Stimulated activated CD8-positive, alpha-beta memory T cell treated with anti-CD3 and anti-CD28 coated beads, Interleukin-4, amount 100 ng/mL, for 48 hours (primary cell): ENCODE measurements at places on chromosomes 4 and X.
A peak's percentile ranks its signal among the peaks of the same experiment; 100 is the strongest.

GRCh38 chrX:135974279-135974856, 580 bp upstream of the MMGT1 start:
- DNase-seq = peak; percentile 72

DNA sequence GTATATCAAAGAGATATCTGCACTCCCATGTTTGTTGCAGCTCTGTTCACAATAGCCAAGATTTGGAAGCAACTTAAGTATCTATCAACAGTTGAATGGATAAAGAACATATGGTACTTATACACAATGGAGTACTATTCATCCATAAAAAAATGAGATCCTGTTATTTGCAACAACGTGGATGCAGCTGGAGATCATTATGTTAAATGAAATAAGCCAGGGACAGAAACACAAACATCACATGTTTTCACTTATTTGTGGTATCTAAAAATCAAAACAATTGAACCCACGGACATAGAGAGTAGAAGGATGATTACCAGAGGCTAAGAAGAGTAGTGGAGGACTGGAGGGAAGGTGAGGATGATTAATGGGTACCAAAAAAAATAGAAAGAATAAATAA, 14.2 kb downstream of the IQCM start:
- DNase-seq = no peak

GRCh38 chr4:7769396-7770223, 170.1 kb downstream of the AFAP1 start:
- DNase-seq = no peak

DNA sequence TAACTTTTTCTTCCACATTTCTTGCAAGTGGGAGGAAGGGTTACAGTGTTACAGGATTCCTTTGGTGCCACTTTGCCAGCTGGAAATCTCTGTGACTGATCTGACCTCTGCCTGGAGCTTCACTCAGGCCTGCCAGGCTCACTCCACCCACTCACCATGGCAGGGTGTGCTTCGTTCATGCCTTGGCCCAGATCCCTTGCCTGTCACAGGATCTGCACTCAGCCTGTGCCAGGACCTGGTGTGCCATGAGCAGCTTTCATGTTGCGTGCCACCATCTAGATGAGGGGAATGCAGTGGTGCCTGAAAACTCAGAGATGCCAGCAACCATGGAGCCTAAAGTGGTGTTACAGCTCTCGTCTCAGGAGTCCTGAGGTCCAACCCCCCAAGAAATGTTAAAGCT, 2596.4 kb downstream of the PCDH7 start:
- no peak for DNase-seq

DNA sequence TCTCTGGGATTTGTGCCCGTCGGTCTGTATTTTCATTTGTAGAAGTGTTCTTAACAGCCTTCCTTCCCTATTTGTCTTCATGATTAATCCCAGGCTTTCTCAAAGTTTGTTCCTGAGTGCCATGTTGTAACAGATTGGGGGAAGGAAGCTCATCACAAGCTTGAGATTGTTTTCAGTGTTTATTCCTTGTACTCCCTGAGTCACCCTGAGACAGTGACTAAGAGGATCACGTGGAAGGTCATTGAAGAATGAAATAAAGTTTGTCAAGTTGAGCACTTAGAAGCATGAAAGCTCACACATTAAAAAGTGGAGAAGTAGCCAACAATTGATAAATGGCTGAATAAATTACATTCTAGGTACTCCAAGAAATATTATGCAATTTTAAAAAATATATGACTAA, 153.5 kb upstream of the FAM241A start:
- no peak for DNase-seq

DNA sequence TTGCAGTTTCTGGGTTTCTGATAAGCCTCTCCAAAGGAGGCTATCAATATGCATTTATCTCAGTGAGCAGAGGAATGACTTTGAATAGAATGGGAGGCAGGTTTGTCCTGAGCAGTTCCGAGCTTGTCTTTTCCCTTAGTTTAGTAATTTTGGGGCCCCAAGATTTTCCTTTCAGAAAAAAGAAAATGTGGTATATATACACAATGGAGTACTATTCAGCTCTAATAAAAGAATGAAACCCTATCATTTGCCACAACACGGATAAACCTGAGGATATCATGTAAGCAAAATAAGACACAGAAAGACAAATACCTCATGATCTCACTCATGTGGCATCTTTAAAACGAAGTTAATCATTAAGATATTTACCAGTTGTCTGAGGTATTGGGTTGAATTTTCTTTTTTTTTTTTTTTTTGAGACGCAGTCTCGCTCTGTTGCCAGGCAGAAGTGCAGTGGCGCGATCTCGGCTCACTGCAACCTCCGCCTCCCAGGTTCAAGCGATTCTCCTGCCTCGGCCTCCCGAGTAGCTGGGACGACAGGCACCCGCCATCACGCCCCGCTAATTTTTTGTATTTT, 540 bp downstream of the ZNF721 start:
- DNase-seq = no peak

DNA sequence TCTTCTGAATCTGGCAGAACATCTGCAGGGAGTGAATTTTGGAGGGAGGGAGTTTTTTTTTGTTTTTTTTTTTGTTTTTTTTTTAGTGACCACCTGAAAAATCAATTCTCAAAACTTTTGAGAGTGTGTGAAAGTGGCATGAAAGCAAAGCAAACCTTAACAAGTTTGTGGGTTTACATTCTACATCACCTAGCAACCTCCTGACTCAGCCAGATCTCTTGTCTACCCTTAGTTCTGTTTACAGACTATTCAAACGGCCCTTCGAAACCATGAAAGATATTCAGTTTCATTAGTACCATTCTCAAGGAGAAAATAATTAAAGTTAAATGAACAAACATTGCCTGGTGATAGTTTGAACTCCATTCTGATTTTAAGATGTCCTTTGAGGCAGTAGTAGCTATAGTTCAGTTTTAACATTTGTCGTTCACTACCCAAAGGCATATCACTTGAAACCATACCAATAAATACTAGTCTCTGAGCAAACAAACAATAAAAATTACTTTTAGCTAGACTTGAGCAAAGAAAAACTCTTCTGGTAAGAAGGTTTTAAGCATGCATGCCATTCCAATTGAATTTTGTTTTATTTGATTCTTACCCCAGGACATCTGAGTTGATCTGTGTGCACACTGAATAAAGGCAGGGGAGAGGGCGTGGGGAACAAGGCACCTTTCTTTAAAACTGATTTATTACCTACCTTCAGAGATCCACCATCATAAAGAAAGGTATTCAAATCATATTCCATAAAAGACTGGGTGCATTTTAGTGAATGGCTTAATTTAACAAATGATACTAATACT, 137.7 kb downstream of the ARX start:
- DNase-seq = no peak

DNA sequence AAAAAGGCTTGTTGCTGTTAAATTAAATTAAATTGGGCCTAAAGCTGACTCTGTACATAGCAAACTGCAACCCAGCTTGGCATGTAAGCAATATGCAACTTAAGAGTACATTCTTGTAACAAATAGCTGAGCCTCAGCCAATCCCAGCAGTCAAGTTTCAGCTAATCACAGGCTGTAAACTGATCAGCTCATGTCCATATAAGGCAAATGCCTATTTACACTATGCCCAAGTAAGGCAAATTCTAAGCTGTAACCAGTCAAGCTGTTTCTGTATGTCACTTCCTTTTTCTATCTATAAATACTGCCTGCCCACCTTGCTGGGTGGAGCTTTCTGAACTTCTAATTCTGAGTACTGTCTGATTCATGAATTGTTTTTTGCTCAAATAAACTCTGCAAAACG, 429.1 kb upstream of the FTHL17 start:
- DNase-seq = no peak

- no peak for DNase-seq
Observed at GRCh38 chrX:16756724-16757123, 29.5 kb upstream of the TXLNG start.

- no peak for DNase-seq
Observed at GRCh38 chr4:104429150-104429741, 65.4 kb downstream of the CXXC4 start.

DNA sequence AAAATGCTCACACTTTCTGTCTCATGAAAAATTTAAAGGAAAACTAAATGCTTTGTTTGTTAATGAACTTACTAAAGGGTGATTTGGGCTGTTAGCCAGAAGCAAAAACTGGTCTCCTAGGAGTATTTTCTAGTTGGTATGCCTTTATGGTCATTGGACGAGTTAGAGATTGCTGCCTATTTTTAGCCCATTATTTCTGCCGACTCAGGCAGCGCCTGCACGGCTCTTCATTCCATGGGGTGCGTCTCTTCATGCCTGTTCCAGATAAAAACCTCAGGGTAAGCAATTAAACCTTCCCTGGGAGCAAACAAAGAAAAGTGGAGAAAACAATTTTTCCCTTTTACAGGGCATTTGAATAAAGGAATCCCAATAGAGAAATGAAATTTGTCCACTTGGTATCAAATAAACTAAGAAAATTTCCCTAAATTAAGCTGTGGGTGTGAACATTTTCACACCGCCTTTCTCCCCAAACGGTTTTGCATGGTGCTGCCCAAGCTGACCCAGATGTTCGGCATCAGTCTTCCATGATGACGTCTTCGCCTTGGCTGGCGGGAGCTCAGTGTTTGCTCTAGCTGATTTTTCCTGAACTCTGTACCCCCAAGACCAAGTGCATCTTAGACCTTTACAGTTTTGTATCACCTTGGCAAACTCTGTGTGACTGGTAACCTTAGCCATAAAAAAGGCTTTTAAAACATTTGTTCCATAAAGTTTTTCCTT, 61.7 kb upstream of the ADGRG2 start:
- DNase-seq = no peak

DNA sequence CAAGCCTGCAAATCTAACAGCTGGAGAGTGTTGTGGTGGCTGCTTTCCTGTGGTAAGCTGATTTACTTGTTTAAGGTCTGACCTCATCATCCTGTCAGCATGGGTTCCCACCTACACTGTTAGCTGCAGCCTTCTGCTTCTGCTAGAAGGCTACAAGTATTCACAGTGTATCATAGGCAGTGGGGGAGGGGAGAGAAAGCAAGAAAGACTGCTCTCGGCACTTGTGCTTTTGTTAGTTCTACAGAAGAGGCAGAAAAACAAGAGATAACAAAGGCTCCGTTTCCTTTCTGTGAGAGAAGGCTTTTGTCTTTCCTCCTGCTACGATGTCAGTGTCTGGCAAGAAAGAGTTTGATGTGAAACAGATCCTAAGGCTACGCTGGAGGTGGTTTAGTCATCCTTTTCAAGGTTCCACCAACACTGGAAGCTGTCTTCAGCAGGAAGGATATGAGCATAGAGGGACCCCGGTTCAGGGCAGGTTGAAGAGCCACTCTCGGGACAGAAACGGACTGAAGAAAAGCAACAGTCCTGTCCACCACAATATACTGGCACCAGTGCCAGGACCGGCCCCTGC, at the start of gene KLHL4:
TSS of gene KLHL4 (plus strand) at position 232 of the 571 bp plus-strand sequence. CDS start at position 324, 92 bp downstream.
- DNase-seq = no peak

DNA sequence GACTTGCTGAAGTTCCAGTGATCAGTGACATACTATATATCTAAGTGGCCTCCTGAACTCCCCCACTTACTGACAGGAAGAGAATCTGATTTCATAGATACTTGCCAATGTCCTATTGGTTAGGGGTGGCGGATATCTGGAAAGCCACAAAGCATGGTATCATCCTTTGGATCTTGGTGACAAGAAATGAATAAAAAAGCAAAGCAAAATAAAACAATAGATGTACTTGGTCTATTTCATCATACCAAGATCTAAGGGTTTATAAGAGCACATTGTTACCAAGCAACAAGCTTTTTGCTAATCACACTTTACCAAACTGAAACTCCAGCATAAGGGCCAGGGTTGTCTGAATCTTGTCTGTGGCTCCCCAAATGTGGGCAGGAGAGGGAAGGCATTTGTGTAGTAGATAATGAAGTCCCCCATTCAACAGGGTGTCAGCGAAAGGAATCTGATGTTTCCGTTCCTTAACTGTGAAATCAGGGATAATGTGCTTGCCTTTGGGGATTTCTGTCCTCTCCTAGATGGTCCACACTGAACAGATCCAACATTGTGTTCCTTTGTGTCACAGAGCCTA, 125.0 kb upstream of the SMIM10 start:
- no peak for DNase-seq

DNA sequence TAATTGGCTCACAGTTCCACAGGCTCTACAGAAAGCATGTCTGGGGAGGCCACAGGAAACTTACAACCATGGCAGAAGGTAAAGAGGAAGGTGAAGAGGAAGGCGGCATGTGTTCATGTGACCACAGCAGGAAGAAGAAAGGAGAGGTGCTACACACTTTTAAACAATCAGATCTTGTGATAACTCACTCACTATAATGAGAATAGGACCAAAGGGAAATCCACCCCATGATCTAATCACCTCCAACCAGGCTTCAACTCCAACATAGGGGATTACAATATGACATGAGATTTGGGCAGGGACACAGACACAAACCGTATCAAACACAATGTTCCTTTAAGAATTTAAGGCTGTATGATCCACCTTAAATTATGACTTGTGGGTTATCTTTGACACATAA, 10.5 kb upstream of the PGM2 start:
- no peak for DNase-seq

GRCh38 chrX:13013363-13014110, 30.9 kb downstream of the FAM9C start:
- DNase-seq = no peak
